ENCODE measurements at places on chromosomes 2 and 18.
A peak's percentile ranks its signal among the peaks of the same experiment; 100 is the strongest.

GRCh38 chr18:1075322-1075721 lies 170.7 kb downstream of the ADCYAP1 start:
- no peak for DNase-seq

GRCh38 chr18:23956483-23956882 lies 58.1 kb upstream of the TTC39C start:
- DNase-seq: no peak

GRCh38 chr18:79819968-79820351 lies 22.2 kb downstream of the KCNG2 start:
- no peak for DNase-seq

DNA sequence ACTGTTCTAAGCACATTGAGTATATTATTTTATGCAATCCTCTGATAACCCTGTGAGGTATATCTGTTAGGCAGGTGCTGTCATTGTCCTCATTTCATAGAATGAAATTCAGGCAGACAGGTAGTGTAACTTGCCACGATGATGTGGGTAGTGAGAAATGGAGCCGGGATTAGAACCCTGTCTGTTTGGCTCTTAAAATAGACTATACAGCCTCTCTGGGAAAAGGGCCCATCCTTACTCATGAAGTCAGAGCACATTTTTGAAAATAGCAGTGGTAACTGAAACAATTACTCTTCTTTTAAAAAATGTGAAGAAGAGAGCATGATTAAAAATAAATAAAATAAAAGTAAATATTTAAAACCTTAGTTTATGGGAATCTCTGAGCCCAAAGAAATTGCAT lies 23.0 kb downstream of the FAM171B start:
- no peak for DNase-seq

- DNase-seq: no peak
These were observed 1.7 kb upstream of the SERPINB10 start for GRCh38 chr18:63906056-63906455.

- no peak for DNase-seq
These were observed 9.0 kb downstream of the STK25 start for GRCh38 chr2:241499146-241499965.

DNA sequence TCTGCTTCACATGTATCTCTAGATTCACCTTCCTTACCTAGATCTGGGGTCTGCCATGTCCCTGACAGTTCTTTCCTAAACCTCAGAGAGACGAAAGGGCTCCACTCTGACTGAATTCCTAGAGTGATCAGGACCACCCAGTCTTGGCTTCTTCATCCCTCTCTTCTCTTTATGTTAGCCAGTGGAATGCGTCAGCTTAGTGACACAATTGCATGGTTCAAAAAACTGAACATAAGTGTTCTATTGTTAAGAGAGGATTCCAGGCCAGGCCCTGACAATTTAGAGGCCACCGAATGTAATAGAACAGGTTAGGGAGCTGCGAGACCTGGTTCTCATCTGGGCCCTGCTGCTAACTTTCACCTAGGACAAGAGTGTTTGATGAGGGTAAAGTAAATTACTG lies 10.0 kb downstream of the PRELID3A start:
- no peak for DNase-seq

GRCh38 chr2:220999356-220999755 lies 572.7 kb downstream of the EPHA4 start:
- DNase-seq: no peak

DNA sequence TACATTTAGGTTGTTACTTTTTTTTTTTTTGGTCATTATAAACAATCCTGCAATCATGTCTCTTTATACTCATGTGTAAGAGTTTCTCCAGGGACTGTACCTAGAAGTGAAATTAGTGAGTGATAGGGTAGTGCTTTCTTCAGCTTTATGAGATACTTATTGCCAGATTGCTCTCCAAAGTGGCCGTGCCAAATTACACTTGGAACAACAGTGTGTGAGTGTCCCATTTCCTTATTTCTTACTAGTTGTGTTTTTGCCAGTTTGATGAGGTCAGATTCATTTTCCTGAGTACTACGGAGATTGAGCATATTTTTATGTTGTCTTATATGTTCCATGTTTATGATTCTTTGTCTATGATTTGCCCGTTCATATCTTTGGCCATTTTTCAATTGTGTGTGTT lies 39.2 kb downstream of the GALNT1 start:
- DNase-seq: no peak

DNA sequence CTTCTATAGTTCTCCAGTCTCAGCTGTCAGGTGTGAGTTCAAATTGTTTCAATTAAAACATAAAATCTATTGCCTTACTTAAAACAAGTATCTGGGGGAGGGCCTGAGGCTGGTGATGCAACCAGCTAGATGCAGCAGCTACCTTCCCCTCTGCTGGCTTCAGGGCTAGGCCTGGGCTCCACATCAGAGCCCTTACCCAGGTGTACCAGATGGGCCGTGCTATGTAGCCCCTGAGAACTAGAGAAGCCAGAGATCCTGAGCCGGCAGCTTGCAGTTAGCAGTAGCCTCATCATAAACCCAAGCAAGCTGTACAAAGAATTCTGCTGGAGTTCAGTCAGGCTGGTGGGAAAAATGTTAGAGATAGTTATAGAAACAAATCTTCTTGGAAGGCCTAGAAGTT lies 97.7 kb upstream of the ACAA2 start:
- DNase-seq: no peak

- DNase-seq: no peak
These were observed 516.9 kb downstream of the EIPR1 start for GRCh38 chr2:2860589-2861300.

GRCh38 chr2:60534052-60534685 lies 19.3 kb downstream of the BCL11A start:
- no peak for DNase-seq

GRCh38 chr2:112958428-112959108 lies 19.2 kb upstream of the IL36G start:
- no peak for DNase-seq

GRCh38 chr2:12863937-12864336 lies 147.2 kb downstream of the TRIB2 start:
- no peak for DNase-seq

DNA sequence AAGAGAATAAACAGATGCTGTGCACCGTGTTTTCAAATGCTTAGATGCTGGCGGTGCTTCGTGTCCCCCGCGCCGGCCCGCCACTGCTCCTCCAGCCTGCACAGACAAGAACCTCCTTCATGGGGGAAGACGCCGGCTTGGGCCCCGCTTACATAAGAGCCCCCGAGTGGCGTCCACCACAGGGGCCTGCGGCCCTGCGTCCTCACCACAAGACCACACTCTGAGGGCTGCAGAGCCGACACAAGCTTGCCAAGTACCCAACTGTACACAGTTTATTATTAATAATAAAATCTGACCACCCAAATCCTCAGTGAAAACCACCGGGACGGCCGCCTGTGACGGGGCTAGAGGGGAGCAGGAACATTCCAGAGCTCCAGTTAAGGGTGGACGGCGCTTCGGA lies 232.2 kb downstream of the HDAC4 start:
- DNase-seq: no peak

DNA sequence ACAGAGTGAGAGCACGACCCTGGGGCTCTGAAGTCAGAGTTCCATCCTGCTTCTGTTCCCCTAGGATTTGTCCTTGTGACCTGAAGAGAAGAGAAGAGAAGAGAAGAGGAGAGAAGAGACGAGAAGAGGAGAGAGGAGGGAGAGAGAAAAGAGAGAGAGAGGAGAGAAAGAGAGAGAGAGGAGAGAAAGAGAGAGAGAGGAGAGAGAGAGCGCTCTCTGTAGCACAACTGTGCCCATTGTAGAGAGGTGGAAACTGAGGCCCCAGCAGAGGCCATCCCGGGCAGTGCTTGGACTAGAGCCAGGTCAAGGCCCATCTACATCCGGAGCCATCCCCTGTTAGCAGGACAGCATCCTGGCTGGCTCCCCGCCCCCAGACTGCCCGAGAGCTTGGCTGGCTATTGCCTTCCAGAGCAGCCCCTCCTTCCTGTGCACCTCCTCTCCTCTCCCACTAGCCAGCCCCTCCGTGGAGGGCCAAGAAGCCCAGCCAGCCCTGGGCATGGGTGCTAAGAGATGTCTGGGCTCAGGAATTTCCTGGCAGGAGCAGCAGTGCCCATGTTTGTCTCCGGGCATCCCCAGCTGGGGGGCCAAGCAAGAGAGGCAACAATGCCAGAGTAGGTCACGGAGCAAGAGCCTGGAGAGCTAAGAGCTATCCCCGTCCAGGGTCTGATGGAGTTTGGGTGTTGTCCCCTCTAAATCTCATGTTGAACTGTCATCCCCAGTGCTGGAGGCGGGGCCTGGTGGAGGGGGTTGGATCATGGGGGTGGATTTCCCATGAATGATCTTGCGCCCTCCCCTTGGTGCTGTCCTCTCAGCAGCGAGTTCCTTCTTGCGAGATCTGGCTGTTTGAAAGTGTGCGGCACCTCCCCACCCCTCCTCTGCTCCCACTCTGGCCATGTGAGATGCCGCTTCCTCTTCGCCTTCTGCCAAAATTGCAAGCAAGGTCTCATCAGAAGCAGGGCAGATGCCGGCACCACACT lies 18.2 kb upstream of the GPR55 start:
- peak; percentile 37 for DNase-seq

DNA sequence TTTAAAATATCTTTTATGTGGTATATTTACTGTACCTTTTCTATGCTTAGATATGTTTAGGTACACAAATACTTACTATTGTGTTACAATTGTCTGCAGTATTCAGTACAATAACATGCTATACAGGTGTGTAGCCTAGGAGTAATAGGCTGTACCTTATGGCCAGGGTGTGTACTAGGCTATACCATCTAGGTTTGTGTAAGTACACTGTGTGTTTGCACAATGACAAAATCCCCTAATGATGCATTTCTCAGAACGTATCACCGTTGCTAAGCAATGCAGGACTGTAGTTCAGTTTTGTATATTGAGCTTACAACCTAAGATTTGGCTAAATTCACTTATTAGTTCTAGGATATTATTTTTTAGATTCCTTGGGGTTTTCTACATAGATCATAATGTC lies 332.3 kb upstream of the HS6ST1 start:
- no peak for DNase-seq

DNA sequence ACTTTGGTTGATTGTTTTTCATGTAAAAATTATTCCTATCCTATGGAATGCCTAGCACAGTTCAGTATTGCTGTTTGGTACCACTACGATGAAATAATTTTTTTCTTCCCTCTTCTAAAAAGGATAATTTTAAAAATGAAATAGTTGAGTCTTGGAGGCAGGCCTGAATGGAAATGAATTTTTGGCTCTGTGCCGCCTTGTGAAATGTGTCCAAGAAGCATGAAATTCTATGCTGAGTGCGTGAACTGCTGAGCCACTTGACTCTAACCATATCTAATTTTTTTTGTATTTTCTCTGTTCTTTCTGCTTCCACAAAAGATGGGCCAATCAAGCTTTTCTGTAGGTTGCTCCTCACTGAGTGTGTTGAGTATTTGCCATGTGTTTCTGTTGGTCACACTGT lies 95.0 kb downstream of the PRPF40A start:
- no peak for DNase-seq

GRCh38 chr2:159902722-159903121 lies 104.7 kb upstream of the CD302 start:
- no peak for DNase-seq

- no peak for DNase-seq
These were observed 51.8 kb upstream of the BIN1 start for GRCh38 chr2:127158614-127159290.

DNA sequence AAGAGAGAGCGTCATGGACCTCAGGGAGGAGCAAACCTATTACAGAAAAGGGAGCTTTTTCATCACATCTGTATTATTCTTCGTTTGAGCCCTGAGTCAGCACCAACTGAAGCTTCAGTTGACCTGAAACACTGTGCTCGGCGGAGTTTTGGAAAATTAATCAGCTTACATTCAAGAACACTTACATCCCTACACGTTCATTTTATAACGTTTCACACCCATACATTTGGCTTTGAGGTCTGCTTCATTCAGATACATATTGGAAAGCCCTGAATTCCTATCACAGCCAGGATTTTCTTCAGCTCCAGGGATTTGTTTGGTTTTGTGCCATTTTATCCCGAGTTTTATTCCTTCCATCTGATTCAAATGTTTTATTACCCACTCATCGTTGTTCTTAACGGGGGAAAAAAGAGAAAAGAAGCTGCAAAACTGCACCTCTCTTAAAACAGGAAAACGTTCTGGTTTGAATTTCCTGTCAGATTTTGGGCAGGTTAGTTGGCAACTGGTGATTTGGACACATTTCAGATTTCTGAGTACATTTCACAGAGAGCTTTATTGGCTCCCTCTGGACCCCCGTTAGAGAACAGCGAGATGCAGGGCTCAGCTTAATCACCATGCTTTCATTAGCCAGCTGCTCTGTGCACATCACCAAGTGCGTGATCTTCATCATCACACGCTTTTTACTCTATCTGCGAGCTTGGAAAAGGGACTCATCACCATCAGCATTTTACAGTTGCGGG lies 88.8 kb downstream of the CDC42EP3 start:
- no peak for DNase-seq

GRCh38 chr2:74275228-74275627 lies 68.0 kb downstream of the SLC4A5 start:
- DNase-seq: no peak

GRCh38 chr2:111665551-111666116 lies 218.4 kb downstream of the ANAPC1 start:
- DNase-seq: no peak

- DNase-seq: no peak
These were observed 38.9 kb upstream of the SERPINE2 start for GRCh38 chr2:224077773-224078507.

DNA sequence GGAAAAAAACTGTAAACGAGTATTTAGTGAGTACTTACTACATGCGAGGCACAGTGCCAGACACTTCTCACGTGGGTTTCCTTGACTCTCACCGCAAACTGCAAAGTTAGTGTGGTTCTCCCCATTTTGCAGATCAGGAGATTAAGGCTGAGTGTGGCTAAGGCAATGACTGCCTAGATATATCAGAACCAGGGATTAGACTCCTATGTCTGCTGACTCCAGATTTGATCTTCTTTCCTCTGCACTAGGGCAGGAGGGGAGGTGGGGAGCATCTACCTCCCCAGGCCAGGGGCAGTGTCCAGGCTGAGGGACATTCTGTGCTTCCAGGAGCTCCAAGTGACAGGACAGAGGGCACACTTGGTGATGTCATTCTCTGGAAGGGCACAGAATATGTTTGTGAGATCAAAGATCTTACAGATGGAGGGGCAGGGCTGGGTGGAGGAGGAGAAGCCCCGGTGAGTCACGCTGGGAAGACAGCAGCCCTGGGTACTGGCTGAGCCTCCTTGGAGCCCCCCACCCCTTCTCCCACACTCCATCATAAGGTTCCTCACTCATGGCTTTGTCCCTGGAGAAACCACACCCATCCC lies 92.4 kb downstream of the RHOB start:
- no peak for DNase-seq

DNA sequence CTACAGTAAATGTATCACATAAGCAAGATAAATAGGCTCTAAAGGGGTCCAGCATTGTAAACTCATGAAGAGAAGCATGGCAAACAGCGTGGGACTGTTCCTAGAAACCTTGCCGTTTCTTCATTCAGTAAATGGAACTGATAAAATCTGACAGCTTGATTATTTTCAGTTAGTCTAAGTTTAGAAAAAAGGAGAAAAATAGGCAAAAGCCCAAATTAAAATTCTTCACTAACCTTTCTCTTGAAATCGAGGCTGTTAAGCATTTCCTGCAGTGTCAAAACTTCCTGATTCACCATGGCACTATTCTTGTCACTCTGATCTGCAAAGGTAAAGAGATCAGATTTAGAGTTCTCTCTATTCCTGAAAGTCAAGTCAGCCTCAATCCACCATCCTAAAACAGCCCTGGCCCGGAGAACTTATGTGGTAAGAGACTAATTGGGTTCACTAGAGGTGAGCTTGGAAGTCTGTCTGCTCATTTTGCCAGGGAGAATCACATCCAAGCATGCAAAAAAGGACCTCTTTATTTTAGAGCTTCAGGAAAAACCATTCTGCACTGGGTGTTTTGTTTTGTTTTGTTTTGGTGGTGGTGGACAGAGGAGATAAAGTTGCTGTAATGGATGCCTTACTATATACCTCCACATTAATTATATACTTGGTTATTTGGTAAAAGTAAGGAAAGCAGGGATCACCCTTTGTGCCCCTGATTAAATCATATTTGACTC lies 52.4 kb upstream of the STAT1 start:
- DNase-seq: no peak
